ENCODE measurements at places on chromosomes 11 and 22. TPM values are rescaled to one million over a fixed set of nuclear protein-coding genes. Genes with fewer than 3 reads are reported as not detected.
A peak's percentile ranks its signal among the peaks of the same experiment; 100 is the strongest.

The PHLDA2 gene
- polyA plus RNA-seq: 16.5 TPM

The SGSM1 gene
- polyA plus RNA-seq: 3.0 TPM

GRCh38 chr22:37526376-37526775, 7.2 kb upstream of the CARD10 start:
- H3K27me3 ChIP-seq: no peaks in the 10 kb centered on the region
- H3K27ac ChIP-seq: no peak overlapping the region
- H3K36me3 ChIP-seq: no peaks in the 10 kb centered on the region
- no peak overlapping the region for H3K4me3 ChIP-seq

- no peak overlapping the region for H3K27ac ChIP-seq
- H3K27me3 ChIP-seq: no peaks in the 10 kb centered on the region
- DNase-seq: no peak
- no peaks in the 10 kb centered on the region for H3K36me3 ChIP-seq
- no peak overlapping the region for H3K4me3 ChIP-seq
These were observed 359.3 kb downstream of the TENM4 start for GRCh38 chr11:79081471-79082031.

DNA sequence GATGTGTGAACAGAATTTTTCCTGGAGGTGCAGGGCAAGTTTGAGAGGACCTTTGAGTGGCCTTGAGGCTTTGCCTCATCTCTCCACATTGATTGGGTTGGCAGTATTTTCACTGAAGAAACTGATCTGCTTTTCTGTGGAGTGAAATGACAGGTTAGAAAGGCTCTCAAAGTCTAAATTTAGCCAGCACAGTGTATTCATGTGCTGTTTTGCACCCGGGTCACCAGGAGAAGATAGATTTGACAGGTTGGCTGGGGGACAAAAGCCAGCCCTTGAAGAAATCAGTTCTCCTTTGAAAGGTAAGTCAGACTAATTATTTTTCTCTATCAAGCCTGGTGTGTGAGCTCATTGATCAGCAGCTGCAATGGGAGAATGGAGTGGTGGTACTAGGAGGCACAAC, 152.9 kb downstream of the DBX1 start:
- H3K4me1 ChIP-seq: peaks cover 29% of the 10 kb centered on the region
- H3K27me3 ChIP-seq: peaks cover 4% of the 10 kb centered on the region
- H3K4me3 ChIP-seq: no peak overlapping the region
- DNase-seq: no peak
- H3K36me3 ChIP-seq: no peaks in the 10 kb centered on the region

- no peak for DNase-seq
- no peak overlapping the region for H3K4me3 ChIP-seq
- peaks cover 6% of the 10 kb centered on the region for H3K4me1 ChIP-seq
- H3K27me3 ChIP-seq: no peaks in the 10 kb centered on the region
- H3K36me3 ChIP-seq: no peaks in the 10 kb centered on the region
These were observed 44.1 kb upstream of the TPBGL start for GRCh38 chr11:75196426-75196825.

DNA sequence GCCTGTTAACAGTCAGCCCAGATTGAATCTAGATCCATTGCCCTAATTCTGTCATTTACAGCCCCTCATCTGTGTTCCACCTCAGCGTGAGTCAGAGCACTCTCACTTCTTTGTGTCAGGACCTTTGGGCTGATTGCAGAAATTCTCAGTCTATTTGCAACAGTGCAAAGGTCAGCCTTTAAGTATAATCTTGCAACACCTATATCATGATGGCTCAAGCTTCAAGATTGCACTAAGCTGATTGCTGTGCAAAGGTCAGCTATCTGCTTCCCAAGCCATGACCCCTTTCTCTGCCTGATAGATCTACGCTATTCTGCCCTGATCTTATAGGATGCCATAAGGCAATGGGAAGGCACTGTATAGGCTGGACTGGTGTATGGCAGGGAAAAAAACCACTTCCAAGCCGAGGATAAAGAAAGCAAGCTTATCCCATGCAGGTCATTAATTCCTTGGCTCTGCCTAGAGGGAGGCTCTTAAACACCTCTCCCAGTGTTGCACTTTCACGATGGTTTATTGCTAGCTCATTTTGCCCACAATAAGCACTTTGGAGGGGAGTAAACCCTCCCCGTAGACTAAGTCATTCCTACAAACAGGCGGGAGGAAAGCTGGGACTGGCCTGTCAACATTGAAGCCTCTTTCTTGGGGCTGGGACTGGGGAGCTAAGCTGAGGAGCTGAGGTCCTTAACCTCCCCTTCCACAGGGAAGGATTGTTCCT, 100.6 kb downstream of the RRAS2 start:
- no peak for DNase-seq
- H3K4me3 ChIP-seq: no peak overlapping the region
- H3K36me3 ChIP-seq: no peaks in the 10 kb centered on the region
- H3K27me3 ChIP-seq: no peaks in the 10 kb centered on the region

- peaks cover 7% of the 10 kb centered on the region for H3K4me1 ChIP-seq
- H3K27ac ChIP-seq: no peak overlapping the region
These were observed 171.5 kb downstream of the RCN1 start for GRCh38 chr11:32262367-32262766.

DNA sequence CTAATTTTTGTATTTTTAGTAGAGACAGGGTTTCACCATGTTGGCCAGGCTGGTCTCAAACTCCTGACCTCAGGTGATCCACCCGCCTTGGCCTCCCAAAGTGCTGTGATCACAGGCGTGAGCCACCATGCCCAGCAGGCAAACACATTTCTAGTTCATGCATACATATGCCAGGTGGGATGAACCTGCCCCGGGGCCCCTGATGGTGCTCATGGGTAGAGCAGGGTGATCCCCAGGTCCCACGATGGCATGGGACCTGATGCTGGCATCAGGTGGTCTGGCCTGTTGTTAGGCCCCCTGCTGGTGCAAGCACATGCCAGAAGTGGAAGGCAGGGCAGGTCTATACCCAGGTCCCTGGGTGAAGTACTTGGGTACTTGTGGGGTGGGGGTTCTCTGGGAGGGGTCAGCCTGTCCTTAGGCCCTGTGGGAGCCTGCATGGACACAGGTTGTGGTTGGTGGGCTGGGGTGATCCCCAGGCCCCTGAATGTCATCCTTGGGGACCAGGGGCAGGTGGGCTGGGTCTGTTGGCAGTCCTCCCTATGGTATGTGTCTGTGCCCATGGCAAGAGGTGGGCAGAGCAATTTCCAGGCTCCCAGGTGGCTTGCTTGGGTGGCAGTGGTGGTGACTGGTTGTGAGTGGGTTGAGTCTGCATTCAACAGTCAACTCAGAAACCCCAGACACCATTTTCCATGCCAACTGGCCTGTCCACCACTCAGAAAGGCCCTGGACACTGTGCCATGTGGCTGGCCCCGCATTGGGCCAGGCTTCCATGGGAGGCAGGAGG, 9.6 kb upstream of the RGL4 start:
- no peaks in the 10 kb centered on the region for H3K4me1 ChIP-seq
- DNase-seq: no peak
- no peaks in the 10 kb centered on the region for H3K36me3 ChIP-seq

- H3K27ac ChIP-seq: no peak overlapping the region
- H3K36me3 ChIP-seq: no peaks in the 10 kb centered on the region
- no peaks in the 10 kb centered on the region for H3K4me1 ChIP-seq
- no peaks in the 10 kb centered on the region for H3K27me3 ChIP-seq
These were observed 208.5 kb upstream of the GRIA4 start for GRCh38 chr11:105401269-105401809.

DNA sequence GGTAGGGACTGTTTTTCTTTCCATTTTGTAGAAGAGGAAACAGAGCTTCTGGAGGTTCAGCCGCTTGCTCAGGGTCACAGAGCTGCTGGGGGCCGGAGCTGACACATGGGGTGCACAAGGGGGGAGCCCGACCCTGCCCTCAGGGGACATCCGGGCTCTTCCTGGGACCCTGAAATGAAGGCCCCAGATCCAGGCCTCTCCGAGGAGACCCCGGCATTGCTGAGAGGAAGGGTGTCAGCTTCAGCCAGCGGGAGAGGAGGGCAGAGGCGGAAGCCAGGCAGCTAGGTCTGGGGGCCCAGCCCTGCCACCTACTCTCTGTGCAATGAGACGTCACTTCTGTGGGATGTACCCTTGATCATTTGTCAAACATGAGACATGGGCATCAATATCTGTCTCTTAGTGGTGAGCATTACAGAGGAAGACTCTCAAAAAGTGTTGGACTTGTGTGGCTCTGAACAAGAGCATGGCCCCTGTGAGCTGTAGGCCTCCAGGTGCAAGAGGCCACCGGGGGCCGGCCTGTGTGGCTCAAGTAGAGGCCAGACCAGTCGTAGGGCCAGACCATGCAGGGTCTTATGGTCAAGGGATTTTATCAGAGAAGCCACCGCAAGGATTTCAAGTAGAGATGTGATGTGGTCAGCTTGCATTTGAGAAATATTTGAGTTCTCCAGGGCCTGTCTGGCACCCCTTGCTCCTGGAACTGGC, 10.3 kb downstream of the MPPED1 start:
- H3K4me1 ChIP-seq: no peaks in the 10 kb centered on the region
- no peaks in the 10 kb centered on the region for H3K27me3 ChIP-seq
- H3K36me3 ChIP-seq: no peaks in the 10 kb centered on the region
- no peak for DNase-seq

GRCh38 chr11:27216270-27217149, 146.5 kb downstream of the CCDC34 start:
- no peak for DNase-seq
- H3K27ac ChIP-seq: no peak overlapping the region
- H3K36me3 ChIP-seq: no peaks in the 10 kb centered on the region
- H3K4me3 ChIP-seq: no peak overlapping the region
- H3K27me3 ChIP-seq: no peaks in the 10 kb centered on the region

DNA sequence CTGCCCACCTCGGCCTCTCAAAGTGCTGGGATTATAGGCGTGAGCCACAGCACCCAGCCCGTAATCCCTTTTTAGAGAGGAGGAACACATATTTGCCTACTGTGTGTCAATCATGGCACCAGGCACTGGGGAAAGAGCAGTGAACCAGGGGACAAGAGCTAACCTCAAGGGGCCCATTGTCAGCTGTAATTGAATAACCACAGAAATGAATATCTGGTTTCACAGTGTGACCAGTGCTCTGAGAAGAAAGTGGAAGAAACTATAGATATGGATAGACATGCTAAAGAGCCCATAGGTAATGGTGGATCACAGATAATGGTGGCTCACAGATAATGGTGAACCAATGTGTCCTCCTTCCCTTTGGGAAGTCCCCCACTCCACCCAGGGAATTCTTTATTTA, 8.6 kb upstream of the KCTD14 start:
- no peaks in the 10 kb centered on the region for H3K27me3 ChIP-seq
- H3K36me3 ChIP-seq: no peaks in the 10 kb centered on the region
- H3K4me3 ChIP-seq: no peak overlapping the region
- DNase-seq: no peak

DNA sequence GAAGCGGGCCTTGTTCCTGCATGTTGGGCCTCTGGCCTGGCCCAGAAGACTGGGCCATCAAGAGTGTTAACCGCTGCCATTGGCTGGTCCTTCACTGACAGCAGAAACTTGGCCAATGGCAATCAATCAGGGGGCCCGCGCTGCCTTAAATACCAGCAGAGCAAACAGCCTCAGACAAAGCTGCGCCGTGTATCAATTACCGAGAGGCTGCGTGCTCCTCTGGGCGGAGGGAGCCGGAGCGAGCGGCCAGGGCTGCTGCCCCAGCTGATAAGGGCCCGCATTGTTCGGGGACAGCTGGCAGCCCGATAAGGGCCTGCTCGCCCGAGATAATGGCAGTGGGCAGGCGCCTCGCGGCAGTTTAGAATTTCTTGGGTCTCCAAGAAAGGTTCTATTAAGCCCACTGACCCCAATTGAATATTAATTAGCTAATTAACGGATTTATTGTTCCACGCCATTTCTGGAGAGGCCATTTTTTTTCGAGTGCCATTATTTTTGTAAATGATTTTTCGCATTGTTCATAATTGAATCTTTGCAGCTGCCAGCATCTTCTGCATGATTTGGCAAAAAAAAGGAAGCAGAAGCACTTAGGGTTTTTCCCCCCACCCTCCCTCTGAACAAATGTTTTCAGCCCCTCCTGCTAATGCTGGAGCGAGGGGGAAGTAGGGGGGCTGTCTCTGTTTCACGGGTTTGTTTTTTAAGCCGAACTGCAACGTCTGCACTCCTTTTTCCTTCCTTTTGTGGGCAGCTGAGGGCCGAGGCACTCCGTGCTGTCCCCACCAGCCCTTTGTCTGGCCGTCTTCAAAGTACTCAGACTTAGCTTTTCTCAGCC, 37.6 kb upstream of the RIC3 start:
- no peaks in the 10 kb centered on the region for H3K27me3 ChIP-seq
- no peaks in the 10 kb centered on the region for H3K4me1 ChIP-seq
- H3K27ac ChIP-seq: no peak overlapping the region

DNA sequence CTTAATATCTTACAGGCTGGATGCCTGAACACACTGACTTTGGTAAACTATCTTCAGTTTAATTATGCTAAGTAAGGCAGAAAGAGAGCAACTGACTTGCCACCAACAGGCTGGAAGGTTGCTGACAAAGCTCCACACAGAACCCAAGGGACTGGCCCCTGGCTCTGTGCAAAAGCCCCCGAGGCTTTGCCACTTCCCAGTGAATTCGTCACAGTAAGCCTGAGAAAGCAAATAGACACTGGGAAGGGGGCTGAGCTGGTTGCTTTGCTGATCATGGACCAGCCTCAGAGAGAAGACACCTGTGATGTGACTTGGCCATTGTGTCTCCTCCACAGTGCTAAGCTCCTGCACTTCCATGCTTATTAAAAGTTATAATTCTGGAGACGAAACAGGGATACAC, 91.7 kb downstream of the BLID start:
- no peak overlapping the region for H3K4me3 ChIP-seq
- H3K27ac ChIP-seq: no peak overlapping the region
- no peaks in the 10 kb centered on the region for H3K36me3 ChIP-seq
- H3K4me1 ChIP-seq: no peaks in the 10 kb centered on the region
- H3K27me3 ChIP-seq: no peaks in the 10 kb centered on the region
- no peak for DNase-seq

DNA sequence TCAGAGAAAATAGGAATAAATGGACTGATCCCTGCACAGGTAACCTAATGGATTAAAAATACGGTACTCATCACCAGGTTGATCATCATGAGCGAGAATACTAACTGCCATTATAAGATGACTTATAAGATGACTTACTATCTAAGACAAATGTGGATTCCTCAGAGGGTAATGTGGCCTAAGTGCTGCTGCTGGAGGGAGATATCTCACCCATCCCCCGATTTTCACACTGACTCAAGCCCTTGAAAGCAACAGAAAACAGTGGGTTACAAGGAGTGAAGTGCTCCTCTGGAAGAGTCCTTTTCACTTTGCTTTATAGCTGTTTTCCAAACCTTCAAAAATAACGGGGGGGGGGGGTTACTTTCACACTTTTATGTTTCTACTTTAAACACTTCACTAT, 920 bp downstream of the TMEM218 start:
- H3K36me3 ChIP-seq: peaks cover 6% of the 10 kb centered on the region
- peak overlapping the region; percentile 78 for H3K4me3 ChIP-seq
- DNase-seq: peak; percentile 27
- no peaks in the 10 kb centered on the region for H3K27me3 ChIP-seq
- H3K27ac ChIP-seq: no peak overlapping the region
- H3K4me1 ChIP-seq: peaks cover 18% of the 10 kb centered on the region

GRCh38 chr22:38171927-38172831, 9.5 kb downstream of the PLA2G6 start:
- H3K36me3 ChIP-seq: no peaks in the 10 kb centered on the region
- H3K27ac ChIP-seq: 0 out of 2 replicates have a peak overlapping the region, but pooled peaks have one; percentile 19
- no peak for DNase-seq
- no peaks in the 10 kb centered on the region for H3K4me1 ChIP-seq
